ENCODE measurements at places on chromosomes 11 and 22. TPM values are rescaled to one million over a fixed set of nuclear protein-coding genes. Genes with fewer than 3 reads are reported as not detected.

DNA sequence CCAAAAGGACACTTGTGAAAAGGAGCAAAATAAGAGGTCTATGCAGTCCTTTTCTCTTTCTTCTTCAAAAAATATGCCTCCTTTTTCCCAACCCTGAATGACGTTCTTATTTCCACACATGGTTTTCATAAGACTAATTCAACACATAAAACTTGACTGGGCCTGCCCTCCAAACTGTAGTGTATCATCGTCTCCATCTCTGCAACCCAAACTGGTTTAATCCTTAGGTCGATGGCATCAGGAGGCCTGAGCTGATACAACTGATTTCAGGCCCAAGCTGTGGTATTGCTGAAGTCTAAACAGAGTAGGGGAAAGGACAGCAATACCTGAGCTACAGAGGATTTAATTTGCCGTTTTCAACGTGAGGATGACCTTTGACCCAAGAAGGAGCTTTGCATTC, 130.0 kb upstream of the MTNR1B start:
- DNase-seq = no peak

- DNase-seq = peak; percentile 94
Observed at GRCh38 chr11:12137938-12138731, 27.7 kb downstream of the MICAL2 start.

DNA sequence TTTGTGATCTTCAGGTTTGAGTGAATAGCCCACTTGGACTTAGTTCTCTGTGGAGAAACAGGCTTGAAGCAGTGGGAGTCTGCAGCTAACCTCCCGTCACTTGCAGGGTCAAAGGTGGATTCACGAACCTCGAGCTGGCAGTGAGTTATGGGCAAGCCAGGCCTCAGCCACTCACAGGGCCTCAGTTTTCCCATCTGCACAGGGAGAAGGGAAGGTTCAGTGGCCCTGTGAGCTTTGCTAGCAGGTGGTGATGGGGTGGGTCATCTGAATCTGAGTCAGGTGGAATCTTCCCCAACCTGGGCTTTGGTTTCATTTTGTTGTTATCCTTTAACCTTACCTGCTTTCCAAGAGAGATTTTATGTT, 86.6 kb upstream of the GRIK4 start:
- no peak for DNase-seq

- no peak for DNase-seq
Observed at GRCh38 chr11:27496461-27496860, 10.1 kb downstream of the LIN7C start.

DNA sequence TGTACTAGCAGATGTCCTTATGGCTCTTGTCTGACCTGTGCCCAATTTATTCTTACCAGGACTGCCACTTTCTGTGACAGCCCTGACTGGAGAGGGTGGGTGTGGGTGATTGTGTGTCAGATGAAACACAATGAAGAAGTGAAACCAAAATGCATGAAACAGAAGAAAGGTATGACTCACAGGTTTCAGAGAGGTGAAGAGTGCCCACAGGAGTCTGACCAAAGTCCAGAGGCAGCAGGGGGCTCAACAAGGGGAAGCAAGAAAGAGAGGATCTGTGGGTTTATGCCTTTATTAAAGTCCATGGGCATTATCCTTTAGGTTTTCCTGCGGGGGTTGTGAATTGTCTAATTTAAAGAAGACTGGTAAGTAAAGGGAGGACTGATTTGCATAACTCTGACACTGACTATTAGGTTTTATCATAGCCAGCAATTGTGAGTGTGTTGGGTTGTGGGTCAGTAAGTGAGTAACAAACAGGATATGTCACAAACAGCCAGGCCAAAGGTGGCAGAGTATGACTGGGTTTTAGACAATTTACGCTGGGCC, 3.9 kb upstream of the OR4C6 start:
- no peak for DNase-seq

DNA sequence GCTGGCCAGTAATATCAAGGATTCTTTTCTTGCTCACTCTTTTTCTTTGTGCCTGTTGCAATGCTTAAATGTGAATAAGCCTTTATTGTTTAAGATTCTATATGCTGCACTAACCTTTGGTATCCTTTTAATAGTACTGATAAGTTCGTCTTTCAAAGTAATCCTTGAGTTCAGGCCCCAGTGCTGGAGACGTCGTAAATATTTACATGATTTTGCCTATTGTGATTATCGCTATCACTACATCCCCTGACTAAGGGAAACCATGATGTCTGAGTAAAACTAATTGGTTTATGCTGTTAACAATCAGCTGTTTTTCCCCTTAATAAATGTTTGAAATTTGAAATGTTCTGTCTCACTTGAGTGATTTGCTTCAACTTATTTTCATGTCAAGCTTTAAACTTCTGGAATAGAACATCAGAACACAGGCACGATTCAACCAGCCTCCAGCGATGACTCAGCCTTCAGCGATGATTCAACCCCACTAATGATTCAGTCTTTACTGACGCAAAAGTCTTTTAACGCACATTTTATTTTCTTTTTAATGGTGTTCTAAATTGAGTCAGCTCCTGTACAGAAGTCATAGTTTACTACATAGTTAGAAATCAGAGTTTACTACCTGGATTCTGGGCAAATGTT, 3.9 kb downstream of the HTATIP2 start:
- peak; percentile 75 for DNase-seq

GRCh38 chr11:70651031-70651430, 252.7 kb downstream of the CTTN start:
- DNase-seq = no peak

DNA sequence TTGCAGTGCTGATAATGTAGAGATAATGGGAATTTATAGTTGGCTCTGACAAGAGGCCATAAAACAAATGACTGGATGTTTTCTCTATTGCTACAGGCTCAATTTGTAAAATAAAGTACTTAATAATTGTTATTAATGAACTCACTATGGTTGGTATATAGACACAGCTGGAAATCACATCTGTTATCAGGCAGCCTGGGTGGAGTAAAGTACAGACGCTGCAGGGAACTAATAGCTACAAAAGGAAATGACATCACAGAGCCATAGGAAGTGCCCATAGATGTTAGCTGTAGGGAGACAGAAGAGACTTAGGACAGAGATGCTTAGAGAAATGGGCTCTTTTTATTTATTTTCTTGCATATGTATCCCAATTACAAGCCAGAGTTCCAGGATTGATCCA, 81.0 kb upstream of the SNX19 start:
- DNase-seq = no peak

- DNase-seq = no peak
Observed at GRCh38 chr22:31611061-31611760, 50.8 kb downstream of the PISD start.

- DNase-seq = no peak
Observed at GRCh38 chr11:2572491-2573239, 127.1 kb downstream of the KCNQ1OT1 start.

GRCh38 chr22:40322021-40322420, 24.3 kb upstream of the ADSL start:
- DNase-seq = no peak

DNA sequence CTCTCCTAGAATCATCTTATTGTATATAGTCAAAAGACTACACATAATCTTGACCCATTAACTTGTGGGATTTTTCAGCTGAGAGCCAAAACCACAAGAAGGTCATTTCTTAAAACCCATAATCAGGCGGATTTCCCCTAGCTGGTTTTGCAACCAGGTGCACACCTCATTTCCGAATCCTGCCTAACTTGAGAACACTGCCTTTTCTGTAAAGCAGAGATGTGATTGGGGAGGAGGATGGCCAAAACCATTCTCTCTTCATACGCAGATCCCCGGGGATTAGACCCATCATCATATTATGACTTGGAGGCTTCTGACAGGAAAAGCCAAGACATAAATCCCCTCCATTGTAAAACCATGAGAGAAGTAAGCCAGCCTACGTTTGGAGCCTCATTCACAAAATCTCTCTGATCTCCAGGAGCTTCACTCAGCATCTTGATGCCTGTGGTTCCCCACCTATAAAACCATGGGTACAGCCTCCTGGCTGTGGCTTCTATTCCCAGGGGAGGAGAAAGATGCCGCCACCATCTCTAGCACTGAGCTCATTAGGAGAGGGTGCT, 191.3 kb downstream of the KIF18A start:
- DNase-seq = no peak

GRCh38 chr11:88292171-88292843, 45.2 kb downstream of the CTSC start:
- DNase-seq = peak; percentile 74

GRCh38 chr22:37234736-37235711, 9.0 kb downstream of the RAC2 start:
- DNase-seq = no peak

DNA sequence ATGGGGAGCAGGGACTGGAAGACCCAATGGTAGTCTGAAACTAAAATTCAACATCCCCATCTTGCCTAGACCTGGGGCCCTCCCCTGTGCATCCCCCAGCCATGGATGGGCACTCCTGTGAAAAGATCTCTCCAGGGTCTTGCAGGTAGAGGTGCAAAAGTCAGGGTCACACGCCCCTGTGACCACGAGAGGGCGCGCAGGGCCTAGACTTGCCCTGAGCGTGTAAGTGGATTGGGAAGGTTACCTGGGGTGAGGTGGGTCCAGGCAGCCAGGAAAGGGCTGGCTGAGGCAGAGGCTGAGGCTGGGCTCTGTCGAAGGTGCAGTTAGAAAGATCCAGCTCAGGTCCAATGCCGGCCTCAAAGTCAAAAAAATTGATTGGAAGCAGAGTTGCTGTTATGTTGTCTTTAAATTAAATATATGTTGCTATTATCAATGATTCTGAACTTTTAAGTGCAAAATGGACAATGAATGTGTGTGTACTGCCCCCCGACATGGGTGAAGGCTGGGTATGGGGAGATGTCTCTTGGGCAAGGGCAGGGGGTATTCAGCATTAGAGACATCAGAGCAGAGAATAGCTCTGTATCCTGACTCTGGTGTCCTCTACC, 4.8 kb upstream of the POU2F3 start:
- DNase-seq = no peak

- peak; percentile 88 for DNase-seq
Observed at GRCh38 chr11:102244681-102245409, 72.4 kb upstream of the BIRC3 start.

DNA sequence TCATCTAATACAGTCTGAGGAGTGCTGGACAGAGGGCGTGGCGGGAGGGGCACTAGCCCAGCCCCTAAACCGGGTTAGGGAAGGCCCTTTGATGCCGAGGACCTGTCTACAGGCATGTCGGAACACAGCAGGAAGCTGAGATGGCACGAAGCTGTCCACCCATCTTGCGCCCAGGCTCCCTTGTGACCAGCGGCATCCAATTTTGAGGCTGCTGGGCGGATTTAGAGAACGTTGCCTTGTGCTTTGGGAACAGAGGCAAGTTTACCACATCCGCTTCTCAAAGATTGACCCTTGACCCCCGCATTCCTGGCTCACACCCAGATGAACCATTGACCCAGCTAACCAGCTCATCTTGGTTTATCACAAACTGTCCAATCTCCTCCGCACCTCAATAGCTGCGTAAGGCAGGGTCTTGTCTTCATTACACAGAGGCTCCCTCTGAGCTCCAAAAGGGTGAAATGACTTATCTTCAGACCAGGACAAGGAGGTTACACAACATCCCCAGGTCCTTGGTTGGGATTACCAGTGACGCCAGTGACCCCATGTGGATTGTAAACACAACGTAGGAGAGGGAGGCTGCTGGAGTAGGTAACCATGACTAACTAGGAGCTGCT, 4.5 kb downstream of the FAM83F start:
- no peak for DNase-seq

DNA sequence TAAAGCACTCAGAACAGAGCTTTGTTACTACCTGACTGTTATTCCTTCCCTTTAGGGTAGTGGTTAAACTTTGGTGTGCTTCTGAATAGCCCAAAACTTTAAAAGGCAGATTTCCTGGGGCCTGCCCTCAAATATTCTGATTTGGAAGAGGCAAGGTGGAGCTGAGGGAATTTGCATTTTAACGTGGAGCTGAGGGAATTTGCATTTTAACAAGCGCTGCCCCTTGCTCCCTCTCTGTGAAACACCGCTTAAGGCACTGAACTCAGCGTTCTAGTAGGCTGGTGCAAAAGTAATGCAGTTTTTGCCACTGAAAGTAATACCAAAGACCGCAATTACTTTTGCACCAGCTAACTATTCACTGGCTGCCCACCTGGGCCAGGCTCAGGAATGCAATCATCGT, 35.0 kb downstream of the TPST2 start:
- no peak for DNase-seq

DNA sequence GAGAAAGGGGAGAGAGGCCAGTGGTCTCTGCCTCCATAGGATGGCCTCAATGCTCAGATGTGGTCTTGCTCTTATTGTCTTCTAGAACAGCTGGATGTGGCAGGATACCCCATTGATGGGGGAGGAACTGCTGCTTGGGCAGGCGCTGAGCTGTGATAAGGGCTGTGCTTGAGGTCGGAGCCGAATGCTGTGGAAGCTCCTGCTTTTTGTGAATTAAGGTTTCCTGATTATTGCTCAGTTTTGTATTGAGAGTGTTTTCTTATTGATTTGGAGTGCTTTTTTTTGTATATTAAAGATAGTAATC, 57.2 kb downstream of the CABIN1 start:
- DNase-seq = no peak

- DNase-seq = no peak
Observed at GRCh38 chr11:13338019-13338426, 60.4 kb downstream of the BMAL1 start.

DNA sequence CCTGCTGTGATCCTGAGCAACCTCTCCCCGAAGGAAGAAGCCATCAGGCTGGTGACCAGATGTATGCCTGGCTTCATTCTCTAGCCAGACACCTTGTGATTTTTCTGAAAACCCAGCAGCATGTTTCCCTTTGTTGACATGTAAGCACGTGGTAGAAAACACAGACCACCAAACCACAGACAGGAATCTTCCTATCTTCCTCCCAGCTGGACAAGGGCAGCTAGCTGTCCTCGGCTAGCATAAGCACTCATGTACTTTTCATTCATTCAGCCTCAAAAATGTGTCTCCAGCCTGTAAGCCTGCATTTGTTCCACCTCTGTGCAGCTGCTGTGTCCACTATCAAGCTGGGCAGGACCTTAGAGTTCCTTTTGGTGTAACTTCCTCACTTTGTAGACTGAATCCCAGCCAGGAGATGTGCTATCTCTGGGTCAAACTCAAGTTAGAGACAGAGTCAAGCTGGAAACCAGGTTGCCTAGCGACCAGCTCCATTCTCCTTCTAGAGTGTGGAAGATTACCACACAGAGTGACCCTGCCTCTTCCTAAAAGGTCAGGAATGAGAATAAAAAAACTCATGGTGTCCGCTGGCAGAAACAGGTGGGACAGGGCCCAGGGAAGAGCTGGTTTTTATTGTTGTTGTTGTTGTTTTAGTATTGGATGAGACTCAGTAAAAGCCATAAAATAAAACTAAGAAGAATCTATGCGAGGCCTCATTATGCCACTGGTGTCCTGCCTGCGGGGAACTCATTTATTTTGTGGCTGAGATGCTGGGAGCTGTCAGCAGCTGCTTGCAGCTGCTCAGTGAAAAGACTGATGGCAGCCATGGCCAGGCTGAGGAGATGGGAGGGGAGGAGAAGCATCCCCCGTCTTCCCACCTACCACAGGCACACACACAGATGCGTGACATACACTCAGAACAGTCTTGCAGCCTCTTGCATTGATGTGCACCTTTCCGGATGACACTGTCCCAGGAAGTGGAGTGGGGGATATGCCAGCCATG, 7.4 kb upstream of the CLMP start:
- no peak for DNase-seq

SCT gene
- not detected for total RNA-seq

FBLN1 gene
- total RNA-seq = 91.9 TPM

MMP11 gene
- total RNA-seq = 2.0 TPM

ADORA2A gene
- 0.16 TPM for total RNA-seq

SLC15A3 gene
- not detected for total RNA-seq

DAGLA gene
- 1.4 TPM for total RNA-seq

RCOR2 gene
- total RNA-seq = 0.03 TPM

NDUFS3 gene
- total RNA-seq = 109 TPM

ROBO4 gene
- total RNA-seq = 13.7 TPM

TUBA8 gene
- 0.46 TPM for total RNA-seq

VPS37C gene
- total RNA-seq = 11.3 TPM

SNX19 gene
- 22.2 TPM for total RNA-seq

RBM4 gene
- total RNA-seq = 213 TPM

MYEOV gene
- total RNA-seq = 1.2 TPM
